ENCODE measurements at places on chromosomes 4 and X.

DNA sequence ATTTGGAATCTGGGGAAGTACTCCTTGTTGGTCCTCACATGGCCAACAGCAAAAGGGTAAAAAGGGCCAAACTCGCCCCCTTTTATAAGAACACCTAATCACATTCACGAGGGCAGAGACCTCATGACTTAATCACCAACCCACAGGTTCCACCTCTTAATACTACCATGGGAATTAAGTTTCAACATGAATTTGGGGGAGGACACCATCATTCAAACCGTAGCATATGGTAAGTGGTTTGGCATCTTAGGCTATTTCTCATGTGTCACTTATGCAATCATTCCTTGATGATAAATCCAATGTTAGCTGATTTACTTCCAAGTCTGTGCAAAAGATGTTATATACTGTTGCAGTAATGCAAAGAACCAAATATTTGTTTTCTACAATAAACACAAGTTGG, 302.9 kb upstream of the FAM241A start:
- DNase-seq = no peak

DNA sequence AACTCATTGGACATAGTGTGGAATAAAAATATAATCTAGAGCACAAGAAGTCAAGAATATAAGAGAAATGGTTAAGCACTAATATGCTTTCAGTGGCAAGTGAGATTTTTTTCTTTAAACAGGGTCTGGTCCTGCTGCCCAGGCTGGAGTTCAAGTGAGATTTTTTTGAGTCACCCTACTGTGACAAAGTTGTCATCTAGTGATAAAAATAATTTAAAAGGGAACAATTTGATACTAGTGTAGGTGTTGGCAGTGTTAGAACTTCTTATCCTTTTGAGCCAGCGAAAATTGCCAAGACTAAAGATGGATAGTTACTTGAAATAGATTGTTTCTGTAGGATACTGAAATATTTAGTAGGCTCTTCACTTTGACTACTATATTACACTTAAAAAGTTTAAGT, 67.9 kb upstream of the TECRL start:
- DNase-seq = no peak

DNA sequence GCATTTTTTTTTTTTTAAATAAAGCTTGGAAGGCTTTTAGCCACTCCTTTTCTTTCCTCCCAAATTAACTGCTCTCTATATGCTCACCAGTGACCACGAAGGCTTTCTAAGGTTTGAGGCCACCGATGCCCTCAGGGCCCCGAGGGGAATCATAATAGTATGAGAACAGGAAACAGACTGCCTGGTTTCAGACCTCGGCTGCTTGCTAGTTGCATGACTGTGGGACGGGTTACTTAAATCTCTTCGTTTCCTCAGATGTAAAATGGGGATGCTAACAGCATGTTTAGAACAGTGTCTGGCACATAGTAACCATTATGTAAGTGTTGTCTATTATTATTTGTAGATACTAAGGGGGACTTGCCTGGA, 3.6 kb downstream of the LINC00632 start:
- DNase-seq = peak; percentile 49

DNA sequence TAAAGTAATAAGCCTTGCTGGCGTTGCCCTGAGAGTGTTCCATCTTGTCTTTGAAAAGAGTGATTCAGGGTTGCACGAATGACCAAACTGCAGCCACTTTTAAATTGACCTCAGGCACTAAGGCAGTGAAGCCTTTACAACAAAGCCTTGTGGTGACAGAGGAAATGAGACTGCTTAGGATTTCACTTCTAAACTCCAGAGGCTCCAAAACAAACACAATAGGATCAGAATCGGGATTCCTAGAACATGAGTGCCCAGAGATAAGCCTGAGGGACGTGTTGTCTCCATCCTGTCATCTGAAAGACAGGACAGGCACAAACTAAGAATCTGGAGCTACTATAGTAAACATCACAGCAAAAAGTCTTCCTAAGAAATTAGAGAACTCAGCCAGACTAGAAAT, 405.2 kb downstream of the PPARGC1A start:
- DNase-seq = no peak

Data from ELR (cell line).